Uterine smooth muscle cell (primary cell): ENCODE measurements at places on chromosomes 12 and 14. TPM values are rescaled to one million over a fixed set of nuclear protein-coding genes. Genes with fewer than 3 reads are reported as not detected.

Gene NDUFB1
- total RNA-seq, result 127 and 130 TPM in 2 replicates

Gene HHIPL1
- total RNA-seq, result 4.5 and 11.2 TPM in 2 replicates

Gene C12orf50
- total RNA-seq, result under 0.01 TPM in 1 of 2 replicates, not detected in the other

Gene PPM1H
- 0.22 and 1.00 TPM in 2 replicates for total RNA-seq

Gene KCNA5
- total RNA-seq, result not detected in 2 replicates
